ENCODE measurements at places on chromosomes 2 and 18. TPM values are rescaled to one million over a fixed set of nuclear protein-coding genes. Genes with fewer than 3 reads are reported as not detected.
A peak's percentile ranks its signal among the peaks of the same experiment; 100 is the strongest.

Gene SCYGR4
- not detected for total RNA-seq

Gene RAD51AP2
- 0.12 TPM for total RNA-seq

Gene SERPINB12
- total RNA-seq: not detected

GRCh38 chr2:180722551-180723239, 257.7 kb upstream of the UBE2E3 start:
- peak; percentile 47 for DNase-seq

- DNase-seq: no peak
These were observed 149.1 kb downstream of the ANTXR1 start for GRCh38 chr2:69162057-69162456.

DNA sequence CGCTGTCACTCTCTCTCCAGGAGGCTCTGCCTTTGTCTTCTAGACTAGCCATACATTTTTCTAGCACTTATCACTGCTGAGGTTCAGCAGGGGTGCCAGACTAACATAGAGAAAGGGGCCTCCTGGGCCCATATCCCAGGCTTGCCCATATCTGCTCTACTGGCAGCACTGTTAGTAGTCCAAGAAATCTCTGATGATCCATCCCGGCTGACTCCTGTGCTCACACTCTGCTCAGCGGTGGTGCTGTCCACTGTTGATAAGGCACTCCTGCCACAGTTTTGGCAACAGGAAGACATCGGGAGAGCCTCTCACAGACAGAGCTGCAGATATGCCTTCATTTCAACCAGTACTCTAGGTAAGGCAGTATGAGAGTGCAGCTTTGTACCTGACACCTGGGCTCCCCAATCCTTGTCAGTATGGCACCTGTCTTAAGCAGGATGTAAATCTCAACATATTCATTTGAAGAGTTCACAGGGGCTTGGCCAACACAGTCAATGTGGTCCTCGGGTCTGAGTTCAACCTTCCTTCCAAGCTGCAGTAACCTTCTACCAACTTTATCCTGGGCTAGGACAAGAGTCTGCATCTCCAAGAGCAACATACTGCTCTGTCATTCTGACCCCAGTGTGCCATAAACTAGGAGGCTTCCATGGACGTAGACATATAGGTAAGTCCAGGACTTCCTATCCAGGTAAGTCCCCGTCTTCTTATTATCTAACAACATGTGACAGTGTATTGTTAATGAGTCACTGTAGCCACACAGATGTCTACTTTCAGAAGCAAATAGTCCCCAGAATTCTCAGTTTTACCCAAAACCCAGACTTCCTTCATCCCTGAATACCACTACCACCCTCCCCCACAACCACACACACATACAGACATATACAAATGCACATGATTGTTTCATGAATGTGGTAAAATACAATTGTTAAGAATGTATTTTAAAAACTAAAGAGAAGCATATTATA, 16.2 kb downstream of the KLF7 start:
- peak; percentile 39 for DNase-seq

All from cardiac muscle cell (in vitro differentiated cells and primary cell).